ENCODE measurements at places on chromosomes 5 and 9.

DNA sequence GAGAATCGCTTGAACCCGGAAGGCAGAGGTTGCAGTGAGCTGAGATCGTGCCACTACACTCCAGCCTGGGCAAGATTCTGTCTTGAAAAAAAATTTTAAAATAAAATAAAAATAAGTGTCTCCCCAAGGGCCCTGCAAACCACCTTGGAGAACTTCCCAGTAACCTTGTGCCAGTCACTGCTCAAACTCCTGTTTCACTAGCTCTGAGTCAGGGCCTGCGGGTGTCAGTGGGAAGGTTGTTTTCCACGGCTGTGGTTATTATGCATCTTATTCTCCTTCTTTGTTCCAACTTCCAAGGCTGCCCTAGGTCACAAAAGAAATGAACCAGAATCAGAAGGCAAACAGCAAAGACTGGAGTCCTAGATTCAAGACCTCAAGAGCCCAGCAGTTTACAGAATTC is 246.7 kb downstream of the ADAMTSL1 start:
- DNase-seq, result no peak

- DNase-seq, result peak; percentile 56
Measured at GRCh38 chr5:162096448-162096847, 28.9 kb downstream of the GABRG2 start.

DNA sequence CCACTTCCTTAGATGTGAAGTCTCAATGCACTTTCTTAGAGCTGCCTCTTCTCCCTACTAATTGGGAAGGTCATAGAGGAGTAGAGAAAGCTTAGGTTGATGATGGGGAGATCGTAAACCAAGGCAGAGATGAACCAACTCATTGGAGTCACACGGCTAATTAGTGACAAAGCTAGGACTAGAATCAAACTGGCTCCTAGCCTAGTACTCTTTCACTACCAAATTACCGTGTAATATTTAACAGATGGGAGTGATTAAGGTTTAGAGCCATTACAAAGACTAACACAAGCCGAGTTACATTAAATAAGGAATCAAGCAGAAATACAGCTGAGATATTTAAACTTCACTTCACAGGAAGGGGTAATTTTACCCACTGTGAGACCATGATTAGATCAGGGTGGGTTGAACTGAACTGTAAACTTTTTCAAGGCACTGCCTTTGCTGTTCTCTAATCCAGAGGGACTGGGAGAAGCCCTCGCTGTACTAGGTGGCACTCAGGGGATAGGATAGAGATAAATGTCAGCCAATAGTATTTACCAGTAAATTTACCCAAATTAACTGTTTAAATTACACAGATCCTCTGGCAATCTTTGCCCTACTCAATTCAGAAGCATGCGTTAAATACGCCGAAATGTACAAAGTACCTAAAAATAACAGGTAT is 166.4 kb upstream of the PIK3R1 start:
- DNase-seq, result no peak

GRCh38 chr5:102921341-102922044 is 166.4 kb downstream of the PAM start:
- no peak for DNase-seq

DNA sequence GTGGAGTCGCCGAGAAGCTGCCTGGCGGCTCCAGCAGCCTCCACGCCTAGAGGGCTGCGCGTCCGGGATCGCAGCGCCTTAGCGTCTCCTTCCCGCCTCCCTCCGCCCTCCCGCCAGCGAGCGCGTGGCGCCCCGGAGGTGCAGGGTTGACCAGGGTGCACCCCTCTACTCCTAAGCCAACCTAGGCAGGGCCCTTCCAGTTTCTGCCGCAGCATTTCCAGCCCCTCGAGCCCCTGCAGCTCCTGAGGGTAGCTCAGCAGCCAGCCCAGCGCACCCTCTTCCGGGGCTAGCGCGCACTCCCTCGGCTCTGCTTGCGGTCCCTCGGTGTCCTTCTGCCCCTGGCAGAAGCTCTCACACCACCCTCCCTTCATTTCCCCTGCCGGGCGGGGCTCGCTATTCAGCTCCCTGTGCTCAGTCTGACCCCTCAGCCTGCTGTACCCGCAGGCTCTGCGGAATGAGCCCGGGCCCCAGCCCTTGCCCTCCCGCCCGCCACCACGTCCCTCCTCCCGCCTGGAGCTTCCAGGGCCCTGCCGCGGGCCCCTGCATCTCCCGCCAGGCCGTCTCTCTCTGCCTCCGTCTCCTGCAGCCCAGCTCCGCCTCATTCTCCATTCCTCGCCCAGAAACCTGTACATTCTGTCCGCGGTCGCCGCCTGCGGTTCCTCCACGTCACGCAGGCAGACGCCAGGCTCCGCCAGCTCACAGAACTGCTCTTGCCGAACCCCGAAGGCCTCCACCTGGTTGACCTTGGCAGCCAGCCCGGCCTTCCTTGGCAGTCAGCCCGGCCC is 61.8 kb downstream of the SPATA31C2 start:
- peak; percentile 59 for DNase-seq

- no peak for DNase-seq
Measured at GRCh38 chr5:112570708-112571444, 151.8 kb upstream of the EPB41L4A start.

DNA sequence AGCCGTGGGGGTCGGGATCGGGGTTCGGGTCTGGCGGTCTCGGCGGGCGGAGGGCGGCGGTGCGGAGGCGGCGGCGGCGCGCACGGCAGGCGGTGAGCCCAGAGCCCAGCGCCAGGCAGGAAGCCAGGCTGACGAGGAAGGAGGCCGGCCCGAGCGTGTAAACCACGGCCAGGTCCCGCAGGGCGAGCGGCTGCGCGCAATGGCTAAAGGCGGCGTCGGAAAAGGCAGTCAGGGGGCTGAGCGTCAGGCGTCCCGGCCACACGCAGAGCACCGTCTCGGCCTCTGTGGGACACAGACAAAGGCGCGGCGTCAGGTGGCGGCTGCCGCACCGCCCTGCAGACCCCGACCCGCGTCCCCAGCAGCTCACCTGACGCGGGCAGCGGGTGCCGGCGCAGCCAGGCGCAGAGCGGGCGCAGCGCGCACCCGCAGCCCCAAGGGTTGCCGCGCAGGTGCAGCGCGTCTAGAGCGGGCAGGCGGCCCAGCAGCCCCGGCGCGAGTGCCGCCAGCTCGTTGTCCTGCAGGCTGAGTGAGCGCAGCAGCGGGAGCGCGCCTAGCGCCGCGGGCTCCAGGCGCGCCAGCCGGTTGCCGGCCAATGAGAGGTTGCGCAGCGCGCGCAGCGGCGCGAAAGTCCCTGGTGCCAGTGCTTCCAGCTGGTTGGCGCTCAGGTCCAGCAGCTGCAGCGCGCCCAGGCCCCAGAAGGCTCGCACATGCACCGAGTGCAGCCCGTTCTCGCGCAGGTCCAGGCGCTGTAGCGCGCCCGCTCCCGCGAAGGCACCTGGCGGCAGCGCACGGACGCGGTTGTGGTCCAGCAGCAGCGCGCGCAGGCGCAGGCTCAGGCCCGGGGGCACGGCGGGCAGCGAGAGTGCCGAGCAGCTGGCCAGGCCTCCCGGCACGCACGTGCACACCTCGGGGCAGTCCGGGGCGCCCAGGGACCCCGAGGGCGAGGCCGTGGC is 671 bp downstream of the LRRC26 start:
- peak; percentile 97 for DNase-seq

DNA sequence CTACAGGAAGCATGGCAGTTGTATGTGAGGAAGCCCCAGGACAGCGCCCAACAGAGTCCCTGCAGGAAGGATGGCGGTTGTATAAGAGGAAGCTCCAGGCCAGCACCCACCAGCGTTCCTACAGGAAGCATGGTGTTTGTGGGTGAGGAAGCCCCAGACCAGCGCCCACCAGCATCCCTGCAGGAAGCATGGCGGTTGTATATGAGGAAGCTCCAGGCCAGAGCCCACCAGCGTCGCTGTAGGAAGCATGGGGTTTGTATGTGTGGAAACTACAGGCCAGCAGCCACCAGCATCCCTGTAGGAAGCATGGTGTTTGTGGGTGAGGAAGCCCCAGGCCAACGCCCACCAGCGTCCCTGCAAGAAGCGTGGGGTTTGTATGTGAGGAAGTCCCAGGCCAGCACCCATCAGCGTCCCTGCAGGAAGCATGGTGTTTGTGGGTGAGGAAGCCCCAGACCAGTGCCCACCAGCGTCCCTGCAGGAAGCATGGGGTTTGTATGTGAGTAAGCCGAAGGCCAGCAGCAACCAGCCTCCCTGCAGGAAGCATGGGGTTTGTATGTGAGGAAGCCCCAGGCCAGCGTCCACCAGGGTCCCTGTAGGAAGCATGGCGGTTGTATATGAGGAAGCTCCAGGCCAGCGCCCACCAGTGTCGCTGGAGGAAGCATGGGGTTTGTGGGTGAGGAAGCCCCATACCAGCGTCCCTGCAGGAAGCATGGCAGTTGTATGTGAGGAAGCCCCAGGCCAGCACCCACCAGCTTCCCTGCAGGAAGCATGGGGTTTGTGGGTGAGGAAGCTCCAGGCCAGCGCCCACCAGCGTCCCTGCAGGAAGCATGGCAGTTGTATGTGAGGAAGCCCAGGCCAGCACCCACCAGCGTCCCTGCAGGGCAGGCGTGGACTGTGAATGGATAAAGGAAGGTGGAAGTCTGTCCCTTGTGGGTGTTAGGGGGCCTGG is 79.0 kb downstream of the DAP start:
- no peak for DNase-seq

GRCh38 chr9:128072144-128073021 is 4.4 kb downstream of the SLC25A25 start:
- DNase-seq, result peak; percentile 73

DNA sequence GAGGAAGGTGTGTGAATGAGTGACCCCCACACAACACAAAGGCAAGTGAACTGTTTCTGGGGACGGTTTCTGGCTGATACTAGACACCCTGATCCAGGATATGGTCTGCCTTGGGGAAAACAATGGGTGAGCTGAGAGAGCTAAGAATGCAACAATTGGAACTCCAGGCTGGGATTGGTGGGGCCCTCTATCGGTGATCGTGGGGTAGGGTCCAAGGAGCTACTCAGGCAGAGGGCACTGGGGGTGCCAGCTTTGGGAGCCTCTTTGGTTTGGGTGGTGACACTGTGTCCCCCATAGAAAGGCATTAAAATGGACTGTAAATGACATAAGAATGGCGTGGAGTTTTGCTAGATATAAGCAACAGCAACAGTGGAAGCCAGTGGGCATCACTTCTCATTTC is 439.1 kb downstream of the DMAC1 start:
- no peak for DNase-seq

- no peak for DNase-seq
Measured at GRCh38 chr5:121415270-121415669, 436.4 kb upstream of the FTMT start.

- peak; percentile 32 for DNase-seq
Measured at GRCh38 chr5:54743997-54744788, 226.6 kb downstream of the SNX18 start.

DNA sequence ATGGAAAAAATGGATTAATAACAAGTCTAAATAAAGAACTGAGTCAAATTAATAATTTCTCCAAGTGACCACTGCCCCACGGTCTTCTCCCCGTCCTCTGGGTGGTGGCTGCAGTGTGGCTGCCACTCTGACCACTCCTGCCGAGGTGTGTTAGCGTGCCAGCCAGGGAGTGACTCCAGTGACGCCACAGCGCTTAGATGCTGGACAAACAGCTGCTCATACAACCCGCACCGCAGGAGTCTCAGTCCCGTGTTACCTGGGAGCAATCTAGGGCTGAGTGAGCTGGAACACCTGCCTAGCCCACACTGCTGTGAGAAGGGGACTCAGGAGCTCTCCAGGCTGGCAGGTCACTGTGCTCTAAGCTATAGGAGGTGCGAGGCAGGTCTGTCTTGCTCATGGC is 10.2 kb downstream of the MAPK9 start:
- no peak for DNase-seq

GRCh38 chr9:98654247-98654646 is 54.5 kb downstream of the GABBR2 start:
- DNase-seq, result peak; percentile 95

GRCh38 chr9:1065130-1065529 is 15.0 kb downstream of the DMRT2 start:
- DNase-seq, result no peak

- no peak for DNase-seq
Measured at GRCh38 chr9:113499876-113500497, 36.5 kb downstream of the RGS3 start.

DNA sequence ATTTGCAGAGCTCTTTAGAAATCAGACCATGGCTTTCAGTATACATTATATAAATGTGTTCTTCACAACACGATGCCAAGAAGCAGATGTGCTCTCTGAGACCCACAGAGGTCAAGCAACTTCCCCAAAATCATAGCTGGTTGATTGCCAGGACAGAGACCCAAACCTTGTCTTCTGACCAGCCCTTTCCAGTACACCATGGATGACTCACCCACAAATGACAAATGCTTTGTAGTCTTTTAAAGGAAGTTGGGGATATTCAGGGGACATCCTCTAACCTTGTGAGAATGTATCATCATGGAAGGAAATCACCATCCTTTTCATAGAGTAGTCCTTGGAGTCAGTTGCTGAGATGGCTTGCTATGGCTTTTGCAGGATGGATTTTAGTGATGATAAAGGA is 30.1 kb downstream of the ZNF462 start:
- peak; percentile 32 for DNase-seq

Data from DMS53 (cell line).